ENCODE measurements at places on chromosomes 5 and 9. TPM values are rescaled to one million over a fixed set of nuclear protein-coding genes. Genes with fewer than 3 reads are reported as not detected.

Gene HRCT1
- not detected for total RNA-seq

Gene APC
- total RNA-seq: 19.8 TPM

Gene CCDC187
- not detected for total RNA-seq

Gene ESM1
- not detected for total RNA-seq

Gene SV2C
- total RNA-seq: not detected

Gene BARX1
- 3.8 TPM for total RNA-seq

Gene GNG10
- total RNA-seq: 25.4 TPM

Gene EGR1
- 48.0 TPM for total RNA-seq

DNA sequence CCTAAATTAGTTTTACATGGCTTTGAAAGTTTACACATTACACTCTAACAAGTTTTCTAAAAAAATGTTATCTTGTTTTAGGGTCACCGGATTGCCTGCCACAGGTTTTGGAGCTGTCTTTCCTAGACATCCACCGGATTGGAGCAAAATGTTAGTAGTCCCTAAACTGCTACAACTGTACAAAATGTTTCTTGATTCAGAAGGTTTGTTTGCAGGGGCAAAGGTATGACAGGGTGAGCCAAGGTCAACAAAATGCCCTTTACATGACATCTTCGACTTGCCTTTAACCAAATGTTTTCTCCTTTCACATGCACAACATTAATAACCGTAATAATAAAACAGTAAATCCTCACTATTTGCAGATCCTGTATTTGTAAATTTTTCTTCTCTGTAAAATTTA lies 37.2 kb downstream of the CFAP95 start:
- H3K4me1 ChIP-seq: peaks cover 4% of the 10 kb centered on the region
- H3K27ac ChIP-seq: no peak overlapping the region
- DNase-seq: no peak
- H3K36me3 ChIP-seq: peaks cover 3% of the 10 kb centered on the region
- no peak overlapping the region for H3K4me3 ChIP-seq

DNA sequence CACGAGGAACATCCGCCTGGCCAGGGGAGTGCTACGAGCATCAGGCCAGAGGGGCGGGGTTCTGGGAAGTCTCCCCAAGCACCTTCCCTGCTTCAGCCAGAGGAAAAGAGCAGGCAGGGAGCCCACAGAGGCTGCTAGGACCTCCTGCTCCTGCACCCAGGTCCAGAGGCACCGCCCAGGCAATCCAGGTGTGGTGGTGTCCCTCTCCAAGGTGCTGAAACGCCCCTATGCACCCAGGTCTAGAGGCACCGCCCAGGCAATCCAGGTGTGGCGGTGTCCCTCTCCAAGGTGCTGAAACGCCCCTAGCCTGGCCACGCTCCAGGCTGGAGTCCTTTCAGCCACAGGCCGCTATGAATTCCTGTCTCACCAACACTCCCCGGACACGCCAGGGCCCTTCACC lies 10.7 kb upstream of the UBAC1 start:
- peak; percentile 54 for DNase-seq
- H3K4me1 ChIP-seq: peaks cover 8% of the 10 kb centered on the region
- H3K36me3 ChIP-seq: no peaks in the 10 kb centered on the region
- H3K27ac ChIP-seq: no peak overlapping the region
- peaks cover 3% of the 10 kb centered on the region for H3K27me3 ChIP-seq

DNA sequence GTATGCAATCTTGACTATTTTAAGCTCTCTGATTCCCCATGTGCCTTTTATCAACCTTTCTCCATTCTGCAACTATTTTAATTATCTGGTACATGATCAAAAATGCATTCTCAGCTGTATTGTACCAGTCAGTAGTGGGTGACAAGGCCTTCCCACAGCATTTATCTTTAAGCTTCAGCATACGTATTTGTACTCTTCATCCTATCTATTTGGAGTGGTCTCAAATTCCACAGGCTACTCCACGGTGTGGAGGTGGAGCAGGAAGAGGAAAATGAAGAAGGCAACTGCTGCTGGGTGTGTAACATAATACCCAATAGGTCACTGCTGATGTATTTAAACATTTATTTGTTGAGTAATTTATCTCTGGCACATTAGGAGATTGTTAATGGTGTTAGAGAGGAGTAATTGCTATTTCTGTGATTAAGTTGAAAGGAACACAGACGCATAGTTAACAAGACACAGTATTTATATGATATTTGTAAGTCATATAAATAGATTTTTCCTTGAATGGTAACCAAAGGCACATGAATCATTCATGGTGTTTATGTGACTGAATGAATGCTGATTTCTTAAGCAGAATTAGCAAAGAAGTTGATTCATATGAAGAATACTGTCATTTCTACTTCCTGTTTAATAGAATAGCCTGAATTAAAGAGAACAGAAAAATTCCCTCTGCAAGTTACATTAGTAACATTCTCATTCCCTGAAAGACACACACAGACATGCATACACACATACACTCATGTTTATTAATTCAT lies 153.8 kb upstream of the NR3C1 start:
- no peaks in the 10 kb centered on the region for H3K27me3 ChIP-seq
- no peak for DNase-seq
- H3K36me3 ChIP-seq: no peaks in the 10 kb centered on the region
- no peak overlapping the region for H3K4me3 ChIP-seq

GRCh38 chr9:124443625-124444024 lies 6.6 kb upstream of the ADGRD2 start:
- no peaks in the 10 kb centered on the region for H3K36me3 ChIP-seq
- H3K4me1 ChIP-seq: no peaks in the 10 kb centered on the region
- H3K27me3 ChIP-seq: peaks cover 38% of the 10 kb centered on the region
- no peak for DNase-seq
- H3K27ac ChIP-seq: no peak overlapping the region

DNA sequence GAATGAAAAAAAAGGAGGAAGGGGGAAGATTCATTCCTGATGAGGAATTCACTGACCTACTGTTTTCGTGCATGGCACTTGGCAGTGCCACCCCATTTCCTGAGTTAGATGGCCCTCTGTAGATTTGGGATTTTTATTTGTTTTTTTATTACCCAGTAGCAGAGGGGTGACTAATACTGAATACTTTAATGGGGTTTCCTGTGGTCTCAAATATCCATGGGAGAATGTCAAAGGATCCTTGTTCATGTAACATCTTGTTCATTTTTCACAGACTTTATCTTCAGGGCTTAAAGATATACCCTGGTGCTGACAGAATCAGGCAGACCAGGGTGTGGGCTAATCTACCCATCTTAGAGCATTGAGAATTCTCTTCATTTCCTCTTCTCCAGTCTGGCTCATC lies 93.0 kb downstream of the MAMDC2 start:
- DNase-seq: no peak
- H3K4me3 ChIP-seq: no peak overlapping the region
- no peak overlapping the region for H3K27ac ChIP-seq

DNA sequence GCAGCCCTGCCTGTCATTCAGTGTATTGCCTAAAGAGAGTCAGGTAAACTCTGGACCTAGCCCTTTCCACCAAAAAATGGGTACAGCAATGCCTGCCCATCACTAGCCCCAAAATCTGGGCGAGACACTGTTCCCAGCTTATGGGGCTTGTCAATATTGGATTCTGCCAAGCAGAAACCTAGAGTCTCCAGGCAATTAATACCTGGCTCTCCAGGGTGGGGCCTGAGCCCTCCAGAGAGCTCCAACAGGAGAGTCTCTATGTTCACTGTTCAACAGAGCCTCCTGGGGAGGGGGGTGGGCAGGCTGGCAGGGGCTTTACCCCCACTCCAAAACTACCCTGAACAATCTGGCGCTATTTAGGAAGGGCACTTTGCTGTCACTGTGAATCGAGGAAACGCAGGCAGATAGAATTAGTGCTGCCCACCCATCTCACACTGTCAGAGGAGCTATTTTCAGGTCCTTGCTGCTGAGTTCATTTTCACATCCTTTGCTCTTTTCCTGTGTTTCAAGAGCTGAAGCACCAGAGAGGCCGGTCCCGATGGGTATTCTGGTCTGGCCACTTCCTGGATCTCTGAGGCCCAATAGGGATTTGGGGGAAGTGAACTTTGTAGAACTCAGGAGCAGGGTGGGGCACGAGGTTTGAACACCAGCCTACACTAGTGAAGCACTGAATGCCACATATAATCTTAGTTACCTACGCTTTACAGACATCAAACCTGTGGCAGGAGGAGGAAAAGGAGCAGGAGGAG lies 121.8 kb downstream of the C5orf15 start:
- no peak overlapping the region for H3K4me3 ChIP-seq
- no peak overlapping the region for H3K27ac ChIP-seq

DNA sequence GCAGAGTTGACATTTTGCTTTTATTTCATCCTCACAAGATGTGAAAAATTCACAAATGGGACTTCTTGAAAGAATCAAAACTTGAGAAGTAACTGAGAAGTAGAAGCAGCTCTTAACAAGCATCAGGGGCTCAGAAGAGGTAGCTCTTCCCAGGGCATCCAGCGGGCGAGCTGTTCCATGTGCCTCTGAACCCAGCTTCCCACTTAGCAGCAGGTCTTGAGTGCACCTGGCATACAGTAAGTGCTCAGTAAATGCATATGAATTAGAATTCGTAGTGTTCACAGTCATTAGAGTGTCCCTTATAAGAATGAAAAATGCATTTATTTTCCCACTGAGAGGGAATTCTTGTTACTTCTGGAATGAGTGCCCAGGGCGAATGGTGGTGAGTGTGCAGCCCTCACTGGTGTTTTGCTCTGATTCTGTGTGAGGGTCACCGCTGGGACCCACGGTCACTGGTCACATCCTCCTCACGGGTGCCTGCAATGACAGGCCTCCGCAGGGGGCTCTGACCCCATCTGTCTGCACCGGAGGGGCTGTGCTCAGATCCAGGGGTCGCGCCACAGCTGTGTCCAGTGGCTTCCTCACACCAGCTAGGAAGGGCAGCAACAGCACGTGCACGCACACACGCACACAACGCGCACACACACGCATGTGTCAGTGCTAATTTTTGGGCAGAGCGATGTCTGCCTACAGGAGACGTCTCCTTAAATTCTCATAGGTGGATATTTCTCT lies 26.9 kb downstream of the EXOC3 start:
- H3K27me3 ChIP-seq: no peaks in the 10 kb centered on the region
- peaks cover 21% of the 10 kb centered on the region for H3K36me3 ChIP-seq
- H3K4me3 ChIP-seq: peak overlapping the region; percentile 18
- peaks cover 21% of the 10 kb centered on the region for H3K4me1 ChIP-seq
- no peak for DNase-seq
- no peak overlapping the region for H3K27ac ChIP-seq

GRCh38 chr5:37838152-37838932 lies 1.5 kb downstream of the GDNF start:
- no peak overlapping the region for H3K4me3 ChIP-seq
- H3K27ac ChIP-seq: no peak overlapping the region
- H3K36me3 ChIP-seq: no peaks in the 10 kb centered on the region
- no peak for DNase-seq
- H3K27me3 ChIP-seq: peaks cover 92% of the 10 kb centered on the region

DNA sequence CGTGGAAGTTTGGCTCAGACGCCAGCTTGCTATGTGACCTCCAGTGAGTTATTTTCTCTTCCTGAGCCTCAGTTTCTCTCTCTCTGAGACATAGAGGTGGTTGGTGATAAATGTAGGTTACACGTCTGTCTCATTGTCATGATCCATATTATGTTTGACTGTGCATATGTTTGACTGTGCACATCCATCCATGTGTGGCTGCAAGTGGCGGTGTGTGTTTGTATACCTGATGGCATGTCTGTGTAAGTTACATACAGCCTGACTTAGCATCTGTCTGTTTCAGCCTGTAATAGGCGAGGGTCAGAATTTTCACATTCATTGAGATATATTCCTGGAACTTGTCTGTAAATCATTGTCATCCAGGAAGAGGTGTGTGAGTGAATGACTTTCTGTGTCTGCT lies 3.3 kb downstream of the SPARC start:
- no peak for DNase-seq
- H3K4me1 ChIP-seq: peaks cover 10% of the 10 kb centered on the region
- no peak overlapping the region for H3K27ac ChIP-seq

GRCh38 chr9:123347289-123348060 lies 8.5 kb upstream of the CRB2 start:
- no peak overlapping the region for H3K4me3 ChIP-seq
- DNase-seq: no peak
- H3K4me1 ChIP-seq: peaks cover 5% of the 10 kb centered on the region
- H3K36me3 ChIP-seq: no peaks in the 10 kb centered on the region

GRCh38 chr5:53019320-53019719 lies 30.2 kb downstream of the ITGA2 start:
- H3K36me3 ChIP-seq: peaks cover 4% of the 10 kb centered on the region
- H3K27ac ChIP-seq: no peak overlapping the region
- no peak overlapping the region for H3K4me3 ChIP-seq

DNA sequence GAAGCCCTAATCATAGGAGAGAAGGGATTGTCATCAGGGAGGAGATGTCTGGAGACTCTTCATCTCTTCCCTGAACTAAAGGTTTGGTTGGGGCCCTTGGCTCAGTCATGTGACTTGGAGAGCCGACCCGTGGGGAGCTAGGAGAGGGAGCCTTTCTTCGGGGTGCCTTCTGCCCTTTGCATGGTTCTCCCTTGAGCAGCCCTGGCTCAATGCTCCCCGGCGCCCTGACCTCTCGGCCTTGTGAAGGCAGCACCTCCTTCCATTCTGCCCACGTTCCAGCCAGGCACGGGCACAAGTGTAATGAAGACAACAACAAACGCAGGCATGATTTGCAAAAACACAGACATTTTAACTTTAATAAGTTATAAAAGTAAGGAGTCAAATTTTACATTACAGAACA lies 50.4 kb downstream of the ZNF354C start:
- H3K4me1 ChIP-seq: no peaks in the 10 kb centered on the region
- H3K27ac ChIP-seq: no peak overlapping the region
- H3K36me3 ChIP-seq: peaks cover 3% of the 10 kb centered on the region
- H3K4me3 ChIP-seq: no peak overlapping the region
- no peaks in the 10 kb centered on the region for H3K27me3 ChIP-seq

GRCh38 chr9:123541411-123541810 lies 185.4 kb downstream of the CRB2 start:
- peaks cover 6% of the 10 kb centered on the region for H3K4me1 ChIP-seq
- DNase-seq: no peak
- H3K36me3 ChIP-seq: peaks cover 6% of the 10 kb centered on the region
- no peaks in the 10 kb centered on the region for H3K27me3 ChIP-seq
- no peak overlapping the region for H3K4me3 ChIP-seq

- no peak overlapping the region for H3K27ac ChIP-seq
- H3K27me3 ChIP-seq: peaks cover 3% of the 10 kb centered on the region
- no peaks in the 10 kb centered on the region for H3K4me1 ChIP-seq
- H3K36me3 ChIP-seq: no peaks in the 10 kb centered on the region
- H3K4me3 ChIP-seq: no peak overlapping the region
- DNase-seq: no peak
Measured at GRCh38 chr9:105912863-105913516, 218.6 kb downstream of the TMEM38B start.

- H3K4me3 ChIP-seq: no peak overlapping the region
- DNase-seq: no peak
- H3K36me3 ChIP-seq: peaks cover 29% of the 10 kb centered on the region
- H3K27me3 ChIP-seq: no peaks in the 10 kb centered on the region
- H3K4me1 ChIP-seq: peaks cover 49% of the 10 kb centered on the region
Measured at GRCh38 chr5:121967187-121967586, 5.4 kb downstream of the SRFBP1 start.
